ENCODE measurements at places on chromosomes 5 and 9.

GRCh38 chr9:106312906-106313305, 550.1 kb upstream of the ZNF462 start:
- DNase-seq: no peak

- peak; percentile 55 for DNase-seq
These were observed 9.1 kb downstream of the TYRP1 start for GRCh38 chr9:12702160-12702758.

DNA sequence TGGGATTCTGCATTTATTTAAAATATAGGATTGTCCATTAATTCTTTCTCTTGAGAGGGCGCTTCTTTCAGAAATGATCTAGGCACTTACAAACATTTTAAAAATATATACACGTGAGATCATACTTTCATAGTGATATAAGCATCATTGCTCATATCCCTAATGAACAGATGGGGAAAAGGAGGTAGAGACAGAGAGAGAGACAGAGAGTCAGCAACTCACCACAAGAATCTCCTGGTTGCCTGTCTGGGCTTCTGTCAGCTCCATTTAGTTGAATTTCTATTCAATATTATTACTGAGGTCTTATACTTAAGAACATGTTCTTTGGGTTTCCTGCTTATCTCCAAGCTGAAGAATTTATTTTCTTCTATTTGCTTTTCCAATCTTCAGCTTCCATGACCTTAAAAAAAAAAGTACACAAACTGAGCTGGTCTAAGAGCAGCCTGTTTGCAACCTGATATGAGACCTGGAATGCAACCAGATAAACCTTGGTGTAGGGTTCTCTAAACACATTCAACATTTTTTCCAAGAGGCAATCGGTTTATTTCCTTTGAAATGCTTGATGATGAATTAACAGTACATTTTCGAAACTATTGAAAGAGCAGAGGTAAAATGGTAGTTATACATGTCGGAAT, 51.6 kb upstream of the LIFR start:
- no peak for DNase-seq

- DNase-seq: peak; percentile 14
These were observed 27.0 kb upstream of the ZNF622 start for GRCh38 chr5:16492398-16493140.

- peak; percentile 35 for DNase-seq
These were observed 75.4 kb upstream of the ANKH start for GRCh38 chr5:14946815-14947620.

DNA sequence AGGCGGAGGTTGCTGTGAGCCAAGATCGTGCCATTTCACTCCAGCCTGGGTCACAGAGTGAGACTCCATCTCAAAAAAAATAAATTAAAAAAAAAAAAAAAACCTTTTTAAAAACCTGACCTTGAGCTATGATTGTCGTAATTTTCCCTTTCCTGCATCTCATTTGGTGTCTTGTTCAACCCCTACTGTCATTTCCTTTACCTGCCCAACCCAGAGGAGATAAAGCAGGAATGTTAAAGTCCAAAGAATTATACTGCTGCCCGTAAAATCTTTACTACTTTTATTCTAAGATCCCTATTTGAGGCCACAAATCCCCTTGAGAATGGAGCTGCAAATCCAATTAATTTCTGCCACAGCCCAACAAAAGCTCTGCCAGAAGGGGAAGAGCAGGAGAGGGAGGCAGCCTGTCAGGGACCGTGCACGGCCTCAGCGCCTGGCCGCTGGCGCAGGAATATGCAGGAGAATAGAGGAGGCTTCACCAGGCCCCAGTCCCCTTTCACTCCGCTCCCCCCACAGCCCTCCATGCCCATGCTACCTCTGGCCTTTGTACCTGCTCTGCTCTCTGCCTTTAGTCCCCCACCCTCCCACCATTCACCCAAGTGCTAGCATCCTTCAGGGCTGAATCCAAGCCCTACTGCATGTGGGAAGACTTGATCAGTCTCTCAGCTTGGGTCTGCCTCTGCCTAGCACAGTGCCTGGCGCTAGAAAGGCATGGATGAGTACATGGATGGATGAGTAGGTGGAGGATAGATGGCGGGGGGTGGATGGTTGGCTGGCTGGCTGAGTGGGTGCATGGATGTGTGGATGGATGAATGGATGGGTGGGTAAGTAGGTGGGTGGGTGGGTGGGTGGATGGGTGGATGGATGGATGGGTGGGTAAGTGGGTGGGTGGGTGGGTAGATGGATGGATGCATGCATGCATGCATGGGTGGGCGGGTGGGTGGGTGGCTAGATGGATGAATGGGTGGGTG, 99.8 kb upstream of the SARDH start:
- DNase-seq: no peak

DNA sequence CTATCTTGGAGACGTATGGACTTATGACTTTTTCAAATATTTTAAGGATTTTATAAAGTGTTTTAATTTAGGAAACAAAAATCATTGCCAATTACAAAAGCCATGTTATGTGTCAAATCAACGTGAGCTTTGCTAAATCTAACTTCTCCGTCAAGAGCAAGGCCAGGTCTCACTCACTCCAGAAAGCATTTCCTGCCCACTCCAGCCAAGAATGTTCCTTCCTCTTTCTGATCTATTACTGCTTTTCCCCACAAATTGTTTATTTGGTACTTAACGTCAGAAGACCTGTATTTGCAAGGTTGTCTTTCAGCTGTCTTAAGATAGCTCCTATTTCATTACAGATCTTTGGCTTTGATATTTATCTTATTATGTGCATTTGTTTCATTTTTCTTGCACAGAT, 193.5 kb upstream of the HAPLN1 start:
- DNase-seq: no peak

- no peak for DNase-seq
These were observed 8.8 kb downstream of the PAX5 start for GRCh38 chr9:37025071-37025822.

GRCh38 chr5:57953792-57954191, 471.2 kb upstream of the ACTBL2 start:
- no peak for DNase-seq

GRCh38 chr5:142823126-142823525, 52.9 kb downstream of the ARHGAP26 start:
- DNase-seq: no peak

DNA sequence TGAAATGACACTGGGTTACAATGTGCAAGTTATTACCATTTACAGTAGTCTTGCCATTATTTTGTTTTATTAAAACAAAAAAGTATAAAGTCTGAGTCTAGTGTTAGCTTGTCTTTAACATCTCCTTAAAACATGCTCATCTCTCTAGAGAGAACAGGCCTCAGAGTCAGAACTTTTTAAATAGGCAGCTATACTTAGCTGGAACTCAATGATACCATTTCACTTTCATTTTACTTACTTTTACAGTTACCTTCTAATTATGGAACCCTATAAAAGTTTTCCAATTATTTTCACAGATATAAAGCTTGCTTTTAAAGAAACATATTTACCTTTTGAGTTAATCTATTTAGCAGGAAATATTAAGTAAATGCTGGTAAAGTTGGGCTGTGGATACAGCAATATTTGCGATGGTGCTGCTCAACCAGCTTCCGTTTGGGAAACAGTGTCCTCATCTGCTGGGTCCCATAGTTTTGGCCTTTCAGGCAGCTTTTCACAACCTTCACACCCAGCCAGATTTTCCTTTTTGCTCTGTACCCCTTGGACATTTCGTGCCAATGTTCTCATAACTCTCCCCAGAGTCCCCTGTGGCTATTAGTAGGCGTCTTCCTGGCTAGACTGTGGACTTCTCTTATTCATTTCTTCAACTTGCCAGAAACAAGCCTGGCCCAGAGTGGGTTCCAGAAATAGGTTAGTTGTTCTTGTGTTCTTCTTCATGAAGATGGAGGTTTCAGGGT, 36.3 kb upstream of the UBTD2 start:
- peak; percentile 16 for DNase-seq

- DNase-seq: peak; percentile 40
These were observed 158.8 kb downstream of the TSSK1B start for GRCh38 chr5:113276001-113276400.

DNA sequence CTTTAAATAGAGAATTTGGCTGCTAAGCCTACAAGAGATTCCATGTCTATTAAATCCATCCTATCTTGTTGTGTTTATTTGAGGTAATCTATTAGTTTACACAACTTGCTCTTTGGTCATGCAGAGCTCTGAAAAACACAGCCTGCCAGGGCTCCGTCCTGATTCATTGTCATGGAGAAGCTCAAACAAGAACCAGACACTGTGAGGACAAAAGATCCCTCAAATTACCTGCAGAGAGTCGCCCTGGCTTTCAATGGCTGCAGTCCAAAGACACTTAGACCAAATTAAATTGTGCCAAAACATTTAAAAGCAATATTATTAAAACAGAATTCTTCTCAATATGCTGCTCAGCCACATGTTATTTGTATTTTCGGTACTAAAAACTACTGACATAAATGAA, 60.1 kb downstream of the CDH18 start:
- no peak for DNase-seq

- DNase-seq: no peak
These were observed 35.5 kb downstream of the GADD45G start for GRCh38 chr9:89640361-89640760.

GRCh38 chr9:137387114-137387890, 35.7 kb downstream of the EXD3 start:
- DNase-seq: no peak

DNA sequence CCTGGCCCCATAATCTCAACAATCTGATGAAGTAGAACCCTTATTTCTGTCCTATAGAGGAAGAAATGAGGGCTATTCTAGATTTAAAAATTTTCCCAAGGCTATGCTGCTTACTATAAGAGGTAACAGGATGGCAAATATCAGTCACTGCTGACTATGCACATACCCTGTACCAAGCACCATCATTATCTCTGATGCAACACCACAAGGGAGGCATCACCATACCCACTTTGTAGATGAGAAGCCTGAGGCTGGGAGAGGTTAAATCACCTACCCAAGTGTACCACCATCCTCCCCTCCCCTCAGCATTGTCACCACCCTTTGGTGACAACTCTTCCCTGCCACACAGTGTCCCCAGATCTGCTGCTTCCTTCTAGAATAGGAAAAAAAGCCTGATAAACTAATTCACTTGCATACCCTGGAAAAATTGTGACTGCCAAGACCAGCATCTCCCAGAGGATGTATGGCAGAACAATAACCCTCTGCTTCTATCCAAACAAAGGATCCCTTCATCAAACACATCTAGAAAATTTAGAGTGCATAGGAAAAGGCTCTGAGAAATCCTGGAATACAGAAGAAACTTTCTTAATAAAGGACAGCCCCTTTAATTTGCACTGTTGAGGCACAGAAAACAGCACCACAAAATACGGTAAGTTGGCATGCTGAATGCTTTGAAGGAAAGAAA, 48.3 kb downstream of the PRRC1 start:
- no peak for DNase-seq

- DNase-seq: no peak
These were observed 51.9 kb upstream of the SH3PXD2B start for GRCh38 chr5:172506251-172506650.

DNA sequence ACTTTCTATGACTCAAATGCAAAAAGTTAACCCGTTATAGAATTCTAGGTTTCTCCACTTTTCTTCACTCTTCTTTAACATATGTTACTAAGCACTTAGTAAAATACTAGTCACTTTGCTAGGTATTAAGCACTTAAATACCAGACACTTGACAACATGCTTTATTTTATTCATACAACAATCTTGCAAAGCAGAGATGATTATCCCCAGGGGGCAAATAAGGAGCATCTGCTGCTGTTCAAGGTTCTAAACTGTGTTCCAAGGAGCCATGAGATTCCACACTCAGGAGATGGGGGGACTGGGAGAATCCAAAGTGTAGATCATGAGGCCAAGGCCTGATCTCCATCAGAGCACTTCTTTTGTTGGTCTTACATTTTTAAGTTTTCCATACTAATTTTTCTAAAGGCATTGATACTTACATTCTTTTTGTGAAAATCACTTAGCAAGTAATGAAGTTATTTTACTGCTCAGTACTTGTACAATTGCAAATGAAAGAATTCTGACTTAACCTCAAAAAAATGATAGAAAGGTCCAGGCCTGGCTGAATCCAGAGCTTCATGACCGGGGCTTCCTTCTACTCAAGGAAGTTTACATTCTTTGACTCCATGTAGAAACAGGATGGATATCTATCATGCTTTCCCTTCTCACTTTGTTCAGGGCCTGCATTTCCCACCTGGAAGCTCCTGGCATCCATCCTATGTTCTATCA, 504.4 kb upstream of the WWC1 start:
- DNase-seq: peak; percentile 75

DNA sequence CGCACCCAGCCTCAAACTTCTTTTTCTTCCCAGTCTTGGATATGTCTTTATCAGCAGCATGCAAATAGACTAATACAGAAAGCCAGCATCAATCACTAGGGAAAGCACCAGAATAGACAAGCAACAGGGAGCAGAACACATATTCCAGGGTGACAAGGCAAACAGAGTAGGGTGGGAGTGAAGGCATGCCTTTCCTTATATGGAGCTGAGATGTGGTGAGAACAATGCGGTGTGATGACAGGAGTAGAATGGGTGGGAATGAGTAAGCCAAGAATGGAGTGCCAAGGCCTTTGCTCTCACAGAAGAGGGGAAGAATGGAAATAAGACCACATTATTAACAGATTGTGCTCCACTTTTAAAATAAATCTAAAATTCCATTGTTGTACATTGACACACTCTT, 115.6 kb downstream of the CETN3 start:
- peak; percentile 96 for DNase-seq

GRCh38 chr5:71697967-71698366, 21.1 kb upstream of the CARTPT start:
- DNase-seq: no peak

GRCh38 chr5:55865831-55866230, 14.7 kb downstream of the IL31RA start:
- peak; percentile 36 for DNase-seq

DNA sequence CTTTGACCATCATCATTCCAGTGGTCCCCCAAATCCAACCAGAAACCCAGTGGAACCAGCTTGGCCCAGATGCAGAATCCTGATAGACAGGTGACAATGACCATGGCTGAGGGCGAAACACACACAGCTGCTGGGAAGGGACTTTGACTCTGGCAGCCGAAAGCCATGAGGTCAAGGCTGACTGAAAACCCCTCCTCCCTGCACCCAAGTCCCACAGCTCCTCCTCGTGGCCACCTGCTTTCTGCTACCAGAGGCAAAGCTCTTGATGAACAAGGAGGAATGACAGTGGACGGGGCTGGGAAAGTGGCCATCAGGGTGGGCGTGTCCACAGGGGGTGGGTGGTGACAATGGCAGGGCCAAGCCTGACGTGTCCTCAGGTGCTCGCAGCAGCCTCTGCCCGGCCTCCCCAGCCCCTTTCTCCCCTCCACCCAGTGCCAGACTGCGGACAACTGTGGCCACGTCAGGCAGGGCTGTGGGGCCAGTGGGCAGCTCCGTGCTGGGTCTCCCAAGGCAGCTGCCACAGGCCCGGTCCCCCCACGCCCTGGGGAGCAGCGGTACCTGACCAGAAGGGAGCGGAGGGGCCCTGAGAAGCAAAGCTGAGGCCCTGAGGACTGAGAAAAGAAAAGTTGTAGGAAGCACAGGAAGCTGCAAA, 30.8 kb upstream of the SARDH start:
- DNase-seq: no peak

GRCh38 chr9:120931231-120932085, 4.9 kb upstream of the TRAF1 start:
- peak; percentile 83 for DNase-seq

- peak; percentile 35 for DNase-seq
These were observed 414.0 kb upstream of the ACTBL2 start for GRCh38 chr5:57896576-57896975.

All from fibroblast of skin of back (primary cell).